ENCODE measurements at places on chromosomes 6 and 20.

- DNase-seq: no peak
Measured at GRCh38 chr20:42857446-42857845, 332.3 kb downstream of the PTPRT start.

GRCh38 chr6:129135451-129135850, 252.5 kb downstream of the LAMA2 start:
- DNase-seq: no peak

DNA sequence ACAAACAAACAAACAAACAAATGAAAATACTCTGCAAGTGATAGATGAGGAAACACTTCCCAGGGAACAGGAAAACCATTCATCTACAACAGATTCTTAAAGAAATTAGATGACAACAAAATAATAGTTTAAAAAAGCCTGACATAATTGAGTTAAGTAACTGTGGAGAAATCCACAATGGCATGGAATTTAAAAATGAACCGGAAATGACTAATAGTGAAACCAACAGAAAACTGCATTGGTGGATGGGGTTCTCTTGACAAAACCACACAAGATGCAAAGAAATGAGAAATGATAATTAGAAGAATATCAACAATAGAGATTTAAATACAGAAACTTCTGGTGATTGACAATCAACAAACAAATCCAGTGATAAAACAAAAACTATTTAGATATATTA, 785.6 kb downstream of the QKI start:
- DNase-seq: no peak

GRCh38 chr20:32536851-32537656, 48.1 kb downstream of the NOL4L start:
- no peak for DNase-seq

GRCh38 chr6:70886661-70887060, 70.2 kb downstream of the B3GAT2 start:
- no peak for DNase-seq

GRCh38 chr6:52634211-52634610, 36.7 kb upstream of the TMEM14A start:
- DNase-seq: no peak

Measured in KBM-7 (cell line).